ENCODE measurements at places on chromosomes 1 and 21.
A peak's percentile ranks its signal among the peaks of the same experiment; 100 is the strongest.

DNA sequence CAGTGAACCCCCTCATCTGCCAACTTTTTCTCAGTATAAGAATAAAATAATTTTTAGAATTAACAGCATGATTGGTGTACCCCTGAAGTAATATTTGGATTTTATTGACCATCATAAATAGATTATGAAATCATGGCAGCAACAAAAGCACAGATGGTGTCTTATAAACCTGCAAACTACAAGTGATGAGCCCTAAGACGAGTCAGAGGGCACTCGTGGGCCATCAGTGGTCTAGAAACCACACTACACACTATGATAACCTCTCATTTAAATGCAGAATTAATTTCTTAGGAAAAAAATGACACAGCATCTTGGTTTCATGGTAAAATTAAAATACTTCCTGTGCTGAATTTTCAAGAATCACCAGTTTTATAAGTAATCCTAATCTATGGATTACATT lies 312.4 kb downstream of the PTBP2 start:
- H3K4me1 ChIP-seq = no peaks in the 10 kb centered on the region
- H3K27ac ChIP-seq = no peak overlapping the region
- no peak for DNase-seq
- H3K36me3 ChIP-seq = no peaks in the 10 kb centered on the region

DNA sequence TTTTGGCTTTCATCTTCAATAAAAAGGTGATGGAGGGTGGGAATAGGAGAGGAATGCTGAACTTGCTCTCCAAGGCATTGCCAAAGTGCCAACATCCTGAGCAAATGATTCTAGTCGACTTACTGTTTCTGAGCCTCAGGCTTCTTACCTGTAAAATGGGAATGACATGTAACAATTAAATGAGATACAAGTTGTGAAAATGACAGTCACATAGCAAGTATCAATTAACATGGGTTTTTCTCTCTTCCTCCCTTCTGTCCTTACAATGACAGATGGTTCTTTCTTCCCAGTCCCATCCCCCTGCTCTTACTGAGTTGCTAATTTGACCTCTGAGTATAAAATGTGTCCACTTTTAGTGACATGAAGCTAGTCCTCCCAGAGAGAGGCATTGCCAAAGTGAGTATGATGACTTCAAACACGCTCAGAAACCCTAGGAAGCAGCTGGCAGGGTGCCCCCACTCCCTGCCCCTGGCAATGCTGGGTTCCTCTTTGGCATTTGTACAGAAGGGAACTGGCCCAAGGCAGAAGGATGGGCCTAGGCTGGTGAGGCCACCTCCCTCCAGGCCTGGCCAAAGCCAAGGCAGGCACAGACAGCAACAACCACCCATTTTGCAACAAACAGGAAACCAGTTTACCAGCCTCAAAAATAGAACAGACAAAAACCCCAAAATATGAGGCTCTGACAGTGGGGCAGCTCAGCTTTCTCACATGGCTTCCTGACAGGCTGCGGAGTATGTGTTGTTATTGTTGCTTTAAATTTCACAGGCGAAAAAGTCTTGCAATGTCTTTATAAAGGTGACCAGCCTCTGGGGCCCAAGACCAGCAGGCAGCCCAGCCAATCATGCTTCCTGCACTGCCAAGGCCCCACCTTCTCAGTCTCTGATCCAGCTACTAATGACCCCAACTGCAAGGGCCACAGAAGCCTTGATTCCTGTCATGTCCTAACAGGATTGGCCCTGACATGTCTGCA lies 115.9 kb downstream of the HIVEP3 start:
- peak; percentile 70 for DNase-seq
- no peak overlapping the region for H3K4me3 ChIP-seq
- H3K36me3 ChIP-seq = no peaks in the 10 kb centered on the region

DNA sequence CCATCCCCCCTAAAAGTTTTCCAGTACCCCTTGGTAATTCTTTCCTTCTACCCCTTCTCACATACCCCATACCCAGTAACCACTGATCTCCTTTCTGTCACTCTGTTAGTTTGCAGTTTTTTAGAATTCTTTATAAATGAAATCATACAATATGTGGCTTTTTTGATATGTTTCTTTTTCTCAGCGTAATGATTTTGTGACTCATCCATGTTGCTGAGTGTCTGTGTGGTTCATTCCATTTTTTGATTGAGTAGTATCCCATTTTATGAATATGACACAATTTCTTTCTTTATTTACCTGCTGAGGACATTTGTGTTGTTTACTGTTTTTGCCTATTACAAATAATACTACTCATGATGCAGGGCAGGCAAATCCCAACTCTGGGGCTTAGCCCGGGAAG lies 1605.3 kb downstream of the BRINP3 start:
- H3K27me3 ChIP-seq = no peaks in the 10 kb centered on the region
- H3K4me3 ChIP-seq = no peak overlapping the region
- no peaks in the 10 kb centered on the region for H3K36me3 ChIP-seq
- DNase-seq = no peak
- no peaks in the 10 kb centered on the region for H3K4me1 ChIP-seq

DNA sequence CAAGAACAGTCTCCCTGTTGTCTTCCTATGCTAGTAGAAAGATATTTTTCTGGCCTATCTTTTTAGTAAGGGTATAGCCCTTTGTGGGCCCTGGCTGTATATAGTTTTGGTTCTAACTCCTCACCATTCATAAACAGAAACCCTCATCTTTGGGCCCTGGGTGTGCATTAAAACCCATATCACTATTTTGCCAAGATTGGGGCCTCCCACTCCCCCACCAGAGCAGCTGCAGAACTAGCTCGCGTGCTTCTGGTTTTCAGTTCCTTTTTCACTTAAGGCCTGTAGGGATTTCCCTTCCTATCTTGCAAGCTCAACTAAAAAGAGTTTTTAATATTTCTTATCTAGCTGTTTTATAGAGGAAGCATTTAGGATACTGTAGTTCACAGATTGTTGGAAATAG lies 106.4 kb downstream of the RGL1 start:
- H3K4me1 ChIP-seq = peaks cover 31% of the 10 kb centered on the region
- H3K4me3 ChIP-seq = no peak overlapping the region
- no peak for DNase-seq

- H3K27ac ChIP-seq = no peak overlapping the region
- H3K27me3 ChIP-seq = no peaks in the 10 kb centered on the region
- H3K4me3 ChIP-seq = no peak overlapping the region
Observed at GRCh38 chr21:25872271-25872670, 137.5 kb downstream of the GABPA start.

- no peak for DNase-seq
- peak overlapping the region; percentile 90 for H3K4me3 ChIP-seq
- no peaks in the 10 kb centered on the region for H3K27me3 ChIP-seq
- peaks cover 22% of the 10 kb centered on the region for H3K36me3 ChIP-seq
Observed at GRCh38 chr1:2392686-2393085, 1.0 kb downstream of the RER1 start.

DNA sequence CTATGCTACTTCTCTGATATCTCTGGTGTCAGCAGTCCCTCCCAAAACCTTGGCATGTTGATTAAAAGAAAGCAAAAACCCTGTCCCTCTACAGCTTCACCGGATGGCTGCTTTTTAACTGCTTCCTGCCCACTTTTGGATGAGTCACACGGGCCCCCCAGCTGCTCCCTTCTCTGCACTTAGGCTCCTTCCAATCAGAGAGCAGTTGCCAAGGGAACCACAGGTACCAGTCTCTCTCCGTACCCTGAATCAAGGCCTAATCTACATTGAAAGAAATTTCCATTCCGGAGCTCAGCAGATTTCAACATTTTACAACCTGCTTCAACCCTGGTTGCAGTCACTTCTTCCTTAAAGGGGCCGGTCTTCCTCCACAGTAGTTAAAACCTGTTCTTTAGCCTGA lies 70.6 kb upstream of the GJB5 start:
- no peaks in the 10 kb centered on the region for H3K27me3 ChIP-seq
- no peak overlapping the region for H3K4me3 ChIP-seq
- DNase-seq = peak; percentile 49

DNA sequence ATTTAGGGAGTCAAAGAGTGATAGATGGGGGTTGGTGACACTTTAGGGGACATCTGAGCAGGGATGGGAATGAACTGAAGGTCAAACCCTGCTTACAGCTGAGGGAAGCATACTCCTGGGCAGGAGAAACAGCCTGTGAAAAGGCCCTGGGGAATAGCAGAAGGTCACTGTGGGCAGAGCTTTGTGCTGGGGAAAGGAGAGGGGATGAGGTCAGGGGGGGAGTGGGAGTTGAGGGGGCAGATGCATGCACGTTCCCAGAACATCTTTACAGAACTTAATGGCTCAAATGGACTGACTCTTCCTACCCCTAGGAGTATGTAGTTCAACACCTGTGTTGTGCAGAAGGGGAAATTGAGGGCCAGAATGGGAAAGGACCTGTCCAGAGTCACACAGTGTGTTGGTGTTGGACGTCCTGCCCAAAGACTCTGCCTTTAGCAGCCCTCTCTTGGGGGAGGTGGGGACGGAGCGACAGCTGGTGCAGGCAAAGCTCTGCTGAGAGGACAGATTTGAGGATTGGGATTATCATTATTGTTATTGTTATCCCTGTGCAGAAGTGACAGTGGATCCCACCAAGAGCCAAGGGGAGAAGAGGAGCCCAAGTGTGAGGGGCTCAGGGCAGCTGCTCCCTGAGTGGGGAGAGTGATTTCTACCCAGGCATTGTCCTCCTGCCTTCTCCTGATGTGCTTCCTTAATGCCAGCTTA lies 116.5 kb downstream of the PTPRU start:
- no peaks in the 10 kb centered on the region for H3K36me3 ChIP-seq
- H3K4me1 ChIP-seq = no peaks in the 10 kb centered on the region
- no peaks in the 10 kb centered on the region for H3K27me3 ChIP-seq
- no peak overlapping the region for H3K27ac ChIP-seq
- H3K4me3 ChIP-seq = no peak overlapping the region

DNA sequence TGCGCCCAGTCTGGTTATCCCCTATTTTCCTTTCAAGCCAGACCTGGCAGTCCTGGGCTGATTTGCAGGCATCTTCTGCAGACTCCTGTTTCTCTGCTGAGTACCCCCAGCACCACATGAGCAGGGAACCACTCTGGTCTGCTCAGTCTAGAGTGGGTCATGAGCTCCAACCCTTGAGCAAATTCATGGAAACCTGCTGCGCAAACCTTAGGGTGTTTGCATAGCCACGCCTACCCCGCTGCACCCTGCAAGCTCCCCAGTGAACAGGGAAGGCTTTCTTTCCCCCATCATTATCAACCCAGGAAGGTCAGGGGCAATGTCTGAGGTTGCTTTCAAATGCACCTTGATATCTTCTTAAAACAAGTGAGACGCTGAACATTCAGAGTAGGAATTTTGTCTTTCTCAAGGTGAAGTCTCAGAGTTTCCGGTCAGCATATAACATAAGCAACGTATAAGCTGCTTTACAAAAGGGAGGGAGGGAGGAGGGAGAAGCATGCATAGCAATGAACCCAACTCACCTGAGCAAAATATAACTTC lies 11.1 kb upstream of the KCNE1 start:
- H3K36me3 ChIP-seq = peaks cover 29% of the 10 kb centered on the region
- no peak for DNase-seq
- no peak overlapping the region for H3K4me3 ChIP-seq
- H3K27ac ChIP-seq = peak overlapping the region; percentile 33

GRCh38 chr1:206579747-206580437 lies 32.4 kb downstream of the EIF2D start:
- H3K4me1 ChIP-seq = no peaks in the 10 kb centered on the region
- no peak overlapping the region for H3K4me3 ChIP-seq
- peak; percentile 76 for DNase-seq
- peak overlapping the region; percentile 70 for H3K27ac ChIP-seq

DNA sequence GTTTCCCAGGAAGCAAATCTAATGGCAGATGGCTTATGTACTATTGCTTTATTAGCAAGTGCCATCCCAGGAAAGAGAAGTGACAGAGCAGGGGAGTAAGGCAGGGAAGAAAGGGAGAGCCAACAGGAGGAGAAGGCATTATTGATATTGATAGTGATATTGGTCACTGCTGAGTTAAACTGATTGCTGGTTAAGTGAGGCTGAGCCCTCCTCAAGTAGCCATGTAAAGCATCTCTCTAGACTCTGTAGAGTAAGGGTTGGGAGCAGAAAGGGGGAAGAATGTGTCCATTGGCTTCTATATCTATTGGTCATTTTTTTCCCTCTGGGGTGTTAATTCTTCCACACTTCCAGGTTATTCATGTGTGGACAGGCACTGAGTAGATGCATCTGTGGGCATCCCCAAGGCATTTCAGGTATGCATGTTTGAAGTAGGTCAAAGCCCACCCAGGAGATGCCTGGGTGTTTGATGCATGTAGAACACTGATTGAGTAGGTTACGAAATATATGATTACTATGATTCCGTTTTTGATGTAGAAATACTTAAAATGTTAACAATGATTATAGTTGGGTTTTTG lies 290.5 kb upstream of the DPYD start:
- H3K4me1 ChIP-seq = no peaks in the 10 kb centered on the region
- H3K27ac ChIP-seq = no peak overlapping the region
- H3K36me3 ChIP-seq = no peaks in the 10 kb centered on the region
- no peak overlapping the region for H3K4me3 ChIP-seq
- DNase-seq = no peak

- no peaks in the 10 kb centered on the region for H3K27me3 ChIP-seq
- DNase-seq = no peak
- no peaks in the 10 kb centered on the region for H3K36me3 ChIP-seq
- no peak overlapping the region for H3K4me3 ChIP-seq
Observed at GRCh38 chr1:39808784-39809517, 20.3 kb upstream of the BMP8B start.

DNA sequence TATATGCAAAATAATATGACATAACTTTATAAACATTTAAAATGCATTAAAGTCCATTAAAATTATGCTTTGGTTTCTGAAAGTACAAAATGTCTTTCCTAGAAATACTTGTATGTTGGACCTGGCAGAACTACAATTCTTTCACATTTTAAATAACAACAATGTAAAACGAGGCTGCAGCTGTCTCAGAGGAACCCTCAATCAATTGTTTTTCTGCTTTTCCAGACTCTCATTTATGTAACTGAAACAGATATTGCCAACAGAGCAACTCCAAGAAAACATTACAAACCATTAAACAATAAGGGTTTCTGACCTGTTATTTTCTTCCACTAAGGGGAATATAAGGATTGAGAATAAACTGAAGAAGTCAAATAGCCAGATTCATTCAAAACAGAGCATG lies 1193.4 kb downstream of the NCAM2 start:
- no peak overlapping the region for H3K27ac ChIP-seq
- no peaks in the 10 kb centered on the region for H3K27me3 ChIP-seq
- no peak overlapping the region for H3K4me3 ChIP-seq
- no peak for DNase-seq
- no peaks in the 10 kb centered on the region for H3K36me3 ChIP-seq

Measured in right atrium auricular region (tissue), 2 donors.